G401 (cell line): ENCODE measurements at places on chromosomes 12 and 14. TPM values are rescaled to one million over a fixed set of nuclear protein-coding genes. Genes with fewer than 3 reads are reported as not detected.

GRCh38 chr12:90407841-90408240 is 547.1 kb downstream of the CCER1 start:
- DNase-seq, result no peak

GRCh38 chr12:68086019-68086603 is 73.4 kb downstream of the IFNG start:
- no peak for DNase-seq

- no peak for DNase-seq
Observed at GRCh38 chr12:32897281-32897610, 669 bp upstream of the PKP2 start.

- DNase-seq, result no peak
Observed at GRCh38 chr14:106459971-106460730, 933.8 kb downstream of the TMEM121 start.

The KRT73 gene
- not detected in 2 replicates for total RNA-seq

DNA sequence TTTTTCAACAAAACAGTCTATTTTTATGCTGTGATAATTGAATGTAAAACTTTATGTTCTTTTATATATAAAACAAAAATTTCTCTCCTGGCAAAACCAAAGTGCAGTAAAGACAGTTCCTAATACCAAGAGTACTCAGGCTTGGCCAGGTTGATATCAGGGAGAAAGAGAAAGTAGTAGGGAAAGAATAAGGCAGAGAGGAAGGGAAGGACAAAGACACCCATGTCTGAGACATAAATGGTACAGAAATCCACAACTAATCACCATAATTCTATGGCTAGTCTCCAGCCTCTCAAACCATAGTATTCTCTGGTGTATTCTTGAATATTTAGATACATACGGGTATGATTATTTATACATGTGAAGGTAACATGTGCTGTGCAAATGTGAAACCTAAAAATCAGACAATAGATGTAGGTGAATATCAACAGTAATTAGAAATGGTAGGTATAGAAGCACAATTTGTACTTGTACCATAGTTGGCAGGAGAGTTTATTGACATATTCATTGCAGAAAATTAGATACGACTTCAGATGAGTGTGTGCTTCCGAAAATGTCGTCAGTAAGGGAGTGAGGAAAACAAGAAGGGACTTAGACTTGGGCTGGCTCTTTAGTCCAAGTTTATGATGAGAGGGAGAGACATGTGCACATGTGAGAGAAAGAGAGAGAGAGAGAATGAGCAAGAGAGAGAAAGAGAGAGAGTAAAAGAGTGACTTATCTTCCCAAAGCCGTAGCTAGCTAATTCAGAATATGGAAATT is 230.8 kb upstream of the NPAS3 start:
- no peak for DNase-seq

- no peak for DNase-seq
Observed at GRCh38 chr12:88998421-88998820, 353.9 kb downstream of the DUSP6 start.

DNA sequence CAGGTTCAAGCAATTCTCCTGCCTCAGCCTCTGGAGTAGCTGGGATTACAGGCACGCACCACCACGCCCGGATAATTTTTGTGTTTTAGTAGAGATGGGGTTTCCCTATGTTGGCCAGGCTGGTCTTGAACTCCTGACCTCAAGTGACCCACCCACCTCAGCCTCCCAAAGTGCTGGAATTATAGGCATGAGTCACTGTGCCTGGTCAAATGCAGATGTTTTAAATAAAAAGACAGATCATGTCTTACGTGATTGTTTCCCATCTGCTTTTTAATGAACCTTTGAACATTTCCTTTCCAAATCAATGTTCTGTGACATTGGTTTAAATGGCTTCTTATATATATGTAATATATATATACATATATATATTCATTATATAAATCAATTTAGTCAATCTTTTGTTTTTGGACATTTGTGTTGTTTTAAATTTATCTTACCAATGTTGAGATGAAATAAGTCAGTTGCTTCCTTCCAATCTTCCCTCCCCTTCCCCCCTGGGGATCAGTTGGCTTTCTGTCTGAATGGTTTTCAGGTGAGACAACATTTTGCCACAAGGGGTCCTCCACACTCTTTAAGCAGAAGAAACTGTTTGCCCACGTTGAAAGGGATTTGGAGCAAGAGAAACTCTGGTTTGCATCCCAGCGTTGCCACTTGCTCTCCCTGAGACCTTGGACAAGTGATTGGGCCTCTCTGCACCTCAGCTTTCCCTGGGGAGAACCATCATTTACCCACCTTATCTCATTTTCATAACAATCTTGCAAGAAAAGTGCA is 47.6 kb upstream of the RBM19 start:
- DNase-seq, result peak; percentile 1

The SYNE3 gene
- total RNA-seq, result 0.55 and 2.4 TPM in 2 replicates

DNA sequence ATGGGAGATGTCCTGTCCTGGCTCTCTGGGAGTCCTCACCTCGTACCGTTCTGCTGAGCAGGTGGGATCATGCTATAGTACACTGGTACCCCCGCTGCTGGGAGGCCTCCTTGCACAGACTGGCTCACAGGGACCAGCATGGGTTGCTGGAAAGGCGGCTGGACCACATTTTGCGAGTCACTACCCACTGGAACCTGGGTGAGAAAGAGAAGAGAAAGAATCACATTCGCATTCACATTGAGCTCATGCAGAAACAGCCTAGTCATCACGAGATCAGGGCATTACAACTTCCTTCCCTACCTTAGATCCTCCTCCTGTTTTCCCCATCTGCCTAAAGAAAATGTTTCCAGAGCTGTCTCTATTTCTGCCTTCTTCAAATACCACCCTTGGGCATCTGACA is 17.3 kb upstream of the STAC3 start:
- DNase-seq, result no peak

DNA sequence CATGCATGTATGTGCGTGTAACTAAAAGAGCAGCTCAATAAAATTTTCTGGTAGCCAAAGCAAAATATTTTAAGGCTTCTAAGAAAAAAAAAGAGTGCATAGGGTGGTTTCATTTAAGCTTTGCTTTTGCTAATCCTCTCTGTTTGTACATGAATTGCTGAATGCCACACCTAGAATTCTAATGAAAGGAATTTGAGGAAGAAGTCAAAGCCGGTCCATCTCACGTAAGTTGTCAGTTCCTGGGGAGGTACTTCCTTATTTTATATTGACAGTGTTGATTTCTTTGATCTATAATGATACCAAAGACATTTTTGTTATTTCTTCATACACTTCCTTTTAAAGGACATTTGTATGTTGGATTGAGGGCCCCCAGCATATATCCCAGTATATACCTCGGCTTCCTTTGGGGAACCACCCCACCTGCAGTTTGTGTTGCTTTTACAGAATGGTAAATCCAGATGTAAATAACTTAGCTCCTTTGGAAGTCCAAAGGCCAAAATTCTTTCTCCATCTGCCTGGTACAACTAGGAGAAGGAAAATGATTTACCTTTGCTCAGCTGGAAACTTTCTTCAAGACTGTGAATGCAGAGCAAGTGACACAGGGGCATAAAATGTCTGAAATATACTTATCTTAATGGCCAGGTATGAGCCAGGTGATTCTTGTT is 420.9 kb upstream of the ATP2B1 start:
- no peak for DNase-seq

DNA sequence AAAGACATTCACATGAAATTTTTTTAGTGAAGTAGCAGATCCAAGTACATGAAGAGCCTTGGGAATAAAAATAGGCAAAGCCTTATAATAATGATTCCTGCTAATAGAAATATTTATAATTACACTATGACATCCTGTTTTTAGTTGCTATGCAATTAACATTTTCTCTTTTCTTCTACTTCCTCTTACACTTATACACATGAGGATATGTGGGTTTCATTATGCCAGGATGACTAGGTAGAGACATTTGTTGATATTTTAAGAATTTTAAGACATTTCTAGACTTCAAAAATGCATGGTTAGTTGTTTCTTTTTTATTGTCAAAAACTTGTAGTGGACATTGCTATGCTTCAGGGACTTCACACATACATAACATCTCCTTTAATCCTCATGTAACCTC is 326.8 kb downstream of the SYT1 start:
- no peak for DNase-seq

DNA sequence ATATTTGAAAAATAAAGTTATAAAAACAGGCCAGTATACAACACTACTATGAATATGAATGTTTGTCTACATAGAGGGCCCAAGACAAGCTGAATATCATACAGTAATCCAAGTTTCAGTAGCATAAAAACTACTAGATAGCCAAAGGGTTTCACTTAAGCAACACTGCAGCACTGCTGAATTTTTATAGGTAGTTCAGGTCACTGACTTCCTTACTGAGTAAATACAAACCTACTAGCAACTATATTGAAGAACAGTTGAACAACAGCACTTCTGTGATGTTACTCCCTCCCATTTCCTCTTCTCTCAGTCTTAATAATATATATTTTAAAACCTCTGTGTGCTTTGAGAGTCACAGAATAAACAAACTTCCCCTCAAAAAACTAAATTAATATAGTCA is 42.7 kb downstream of the GTF2A1 start:
- no peak for DNase-seq

- peak; percentile 66 for DNase-seq
Observed at GRCh38 chr12:130916241-130916911, 37.3 kb upstream of the ADGRD1 start.

The CLEC14A gene
- total RNA-seq, result not detected in 2 replicates

DNA sequence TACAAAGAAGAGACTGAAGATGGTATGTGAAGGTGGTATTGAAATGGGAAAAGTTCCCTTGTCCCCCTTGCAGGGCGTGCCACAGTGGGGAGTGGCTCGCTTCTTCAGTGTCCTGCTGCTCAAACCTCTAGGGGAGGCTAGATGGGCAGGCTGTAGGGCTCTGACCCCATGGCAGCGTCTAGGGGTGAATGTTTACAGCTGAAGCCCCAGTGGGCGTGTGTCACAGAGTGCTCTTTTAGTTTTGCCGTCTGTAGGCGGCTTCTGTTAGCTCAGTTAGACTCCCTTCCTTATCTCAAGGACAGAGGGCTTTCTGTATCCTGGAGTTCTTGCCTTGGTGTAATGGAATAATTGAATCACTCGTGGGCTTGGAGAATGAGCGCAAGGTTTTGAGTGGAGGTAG is 266.2 kb downstream of the RAD51B start:
- DNase-seq, result no peak

- DNase-seq, result no peak
Observed at GRCh38 chr12:88579161-88579517, 1.1 kb downstream of the KITLG start.

The IFNG-AS1 gene
- total RNA-seq, result not detected in 2 replicates

DNA sequence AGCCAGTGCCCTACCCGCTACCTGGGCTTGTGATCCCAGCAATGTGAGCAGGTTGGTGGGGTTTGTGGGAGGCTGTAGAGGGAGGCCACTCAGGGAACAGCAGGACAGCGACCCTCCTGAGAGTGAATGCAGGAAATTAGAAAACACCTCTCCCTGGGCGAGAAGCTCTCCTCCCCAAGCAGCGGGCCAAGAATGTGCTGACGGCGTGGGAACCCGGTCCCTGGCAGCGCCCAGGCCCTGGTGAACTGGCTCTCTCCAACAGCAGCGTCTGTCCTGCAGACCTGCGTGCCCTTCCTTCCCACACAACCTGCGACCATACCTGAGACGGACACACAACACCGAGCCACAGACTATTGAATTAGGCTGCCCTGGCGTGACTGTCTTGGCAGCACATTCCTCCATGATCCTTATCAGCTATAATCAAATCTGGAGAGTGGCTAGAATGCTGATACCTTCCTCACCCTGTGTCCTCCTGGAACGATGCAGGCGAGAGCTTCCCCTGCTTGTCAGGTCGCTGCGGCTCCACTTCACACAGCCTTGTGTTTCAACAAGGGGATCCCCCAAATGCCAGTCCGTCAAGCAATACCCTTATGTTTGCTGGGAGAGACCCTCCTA is 114.8 kb upstream of the GSC start:
- DNase-seq, result no peak

The RNASE7 gene
- total RNA-seq, result not detected in 2 replicates
